Hypothalamus (tissue), 51 donors: ENCODE measurements at places on chromosomes 7 and 10.

DNA sequence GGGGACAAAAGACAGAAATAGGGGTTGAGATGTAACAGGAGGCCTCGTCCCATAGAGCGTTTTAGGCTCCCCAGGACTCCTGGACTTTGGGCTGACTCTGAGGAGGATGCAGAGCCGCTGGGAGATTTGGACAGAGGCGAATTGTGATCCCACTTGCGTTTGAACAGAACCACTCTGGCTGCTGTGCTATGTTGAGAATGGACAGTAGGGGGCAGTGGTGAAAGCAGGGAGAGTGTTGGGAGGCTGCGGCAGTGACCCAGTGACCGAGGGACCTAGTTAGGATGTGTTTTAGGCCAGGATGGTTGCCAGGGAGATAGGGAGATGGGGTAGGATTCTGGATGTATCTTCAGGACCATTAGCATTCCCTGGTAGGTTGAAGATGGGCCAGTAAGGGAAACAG, 271.6 kb downstream of the CCDC3 start:
- DNase-seq = no peak

DNA sequence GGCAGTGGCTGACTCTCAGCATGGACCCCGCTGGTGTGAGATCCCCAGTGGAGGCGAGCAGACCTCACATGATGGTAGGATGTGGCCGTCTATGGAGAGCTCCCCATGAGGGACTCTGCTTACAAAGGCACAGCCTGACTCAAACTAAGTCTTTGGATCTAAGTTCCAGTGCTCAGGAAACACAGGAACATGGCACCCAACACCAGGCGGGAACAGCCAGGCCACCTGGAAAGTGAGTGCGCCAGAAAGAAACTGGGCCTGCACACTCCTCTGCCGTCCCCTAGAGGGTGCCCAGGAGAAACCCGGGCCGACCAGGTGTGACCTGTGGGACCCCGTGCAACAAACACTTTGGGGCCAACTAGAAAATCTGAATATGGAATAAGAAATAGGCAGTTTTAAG, 10.0 kb downstream of the PITRM1 start:
- DNase-seq = no peak

DNA sequence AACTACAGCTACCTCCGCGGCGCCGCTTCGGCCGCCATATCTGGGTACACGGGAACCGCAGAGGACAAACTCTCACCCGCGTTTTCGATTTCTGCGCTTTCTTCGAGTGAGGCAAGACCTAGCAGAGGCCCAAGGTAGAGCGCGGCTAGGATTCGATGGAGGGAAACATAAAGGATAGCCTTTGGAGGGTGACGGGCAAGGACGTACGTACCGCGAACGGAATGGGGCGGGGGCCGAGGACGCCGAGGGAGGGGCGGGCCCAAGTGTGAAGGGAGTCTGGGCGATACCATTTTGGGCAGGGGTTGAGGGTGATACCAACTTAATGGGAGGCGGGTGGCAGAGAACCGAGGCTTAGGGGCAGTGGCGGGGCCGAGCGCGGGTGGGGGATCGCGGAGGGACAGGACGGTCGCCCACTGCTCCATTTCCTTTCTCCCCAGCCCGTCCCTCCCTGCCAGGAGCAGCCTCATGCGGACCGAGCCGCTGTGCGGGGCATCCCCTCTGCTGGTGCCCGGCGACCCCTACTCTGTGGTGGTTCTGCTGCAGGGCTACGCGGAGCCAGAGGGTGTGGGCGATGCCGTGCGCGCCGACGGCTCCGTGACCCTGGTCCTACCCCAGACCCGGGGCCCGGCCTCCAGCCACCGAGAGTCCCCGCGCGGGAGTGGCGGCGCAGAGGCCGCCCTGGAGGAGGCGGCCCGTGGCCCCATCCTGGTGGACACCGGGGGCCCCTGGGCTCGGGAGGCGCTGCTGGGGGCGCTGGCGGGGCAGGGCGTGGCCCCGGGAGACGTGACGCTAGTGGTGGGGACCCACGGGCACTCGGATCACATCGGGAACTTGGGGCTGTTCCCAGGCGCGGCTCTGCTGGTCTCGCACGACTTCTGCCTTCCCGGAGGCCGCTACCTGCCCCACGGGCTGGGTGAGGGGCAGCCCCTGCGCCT, at the start of gene MBLAC1:
TSS of gene MBLAC1 (plus strand) at position 37 of the 935 bp plus-strand sequence. CDS start at position 466, 429 bp downstream.
- DNase-seq = peak; percentile 68

DNA sequence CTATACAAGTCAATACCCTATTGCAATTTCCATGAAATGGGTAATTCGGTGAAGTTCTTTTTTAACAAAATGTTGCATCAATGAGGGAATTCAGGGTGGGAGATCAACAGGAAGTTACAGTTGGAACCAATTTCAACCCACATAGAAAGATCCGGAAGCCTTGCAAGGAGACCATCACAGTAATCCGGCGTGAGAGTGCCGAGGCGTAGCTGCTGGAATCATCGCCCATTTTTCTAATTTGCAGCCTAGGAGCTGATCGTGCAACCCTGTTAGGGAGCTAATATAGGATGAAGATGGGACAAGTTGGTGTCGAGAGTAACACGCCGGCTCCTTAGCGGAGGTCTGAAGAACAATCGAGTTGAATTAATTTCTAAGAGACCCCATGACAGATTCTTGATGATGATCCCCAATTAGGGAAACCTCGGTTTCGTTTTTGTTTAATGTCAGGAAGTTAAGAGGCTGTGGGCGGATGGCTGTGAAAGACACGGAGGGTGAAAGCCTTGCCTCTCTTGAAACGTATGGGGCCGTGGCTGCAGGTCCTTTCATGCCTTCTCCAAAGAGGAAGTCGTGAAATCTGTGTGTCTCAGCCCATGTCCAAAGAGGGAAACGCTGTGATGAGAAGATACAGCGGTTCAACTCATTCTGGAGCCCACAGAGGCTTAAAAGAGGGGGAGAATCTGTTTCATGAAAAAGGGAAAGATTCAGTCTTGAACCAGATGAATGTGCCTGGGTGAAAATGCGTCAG, 51.2 kb upstream of the CARD11 start:
- DNase-seq = no peak

DNA sequence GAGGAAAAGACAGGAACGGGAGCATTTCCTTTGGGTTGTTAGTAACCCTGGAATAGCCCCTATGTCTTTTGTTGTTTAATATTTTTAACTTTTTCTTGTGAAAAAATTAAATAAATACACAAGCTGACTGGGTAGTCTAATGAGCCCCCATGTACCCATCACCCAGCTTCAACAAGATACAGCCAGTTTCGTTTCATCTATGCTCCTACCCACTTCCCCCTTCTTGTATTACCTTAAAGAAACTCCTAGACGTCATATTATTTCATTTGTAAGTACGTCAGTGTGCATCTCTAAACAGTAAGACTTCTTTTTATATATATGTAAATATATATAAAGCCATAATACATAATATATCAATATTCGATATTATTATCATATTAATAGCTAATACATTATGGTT, 42.8 kb upstream of the NUB1 start:
- DNase-seq = no peak

DNA sequence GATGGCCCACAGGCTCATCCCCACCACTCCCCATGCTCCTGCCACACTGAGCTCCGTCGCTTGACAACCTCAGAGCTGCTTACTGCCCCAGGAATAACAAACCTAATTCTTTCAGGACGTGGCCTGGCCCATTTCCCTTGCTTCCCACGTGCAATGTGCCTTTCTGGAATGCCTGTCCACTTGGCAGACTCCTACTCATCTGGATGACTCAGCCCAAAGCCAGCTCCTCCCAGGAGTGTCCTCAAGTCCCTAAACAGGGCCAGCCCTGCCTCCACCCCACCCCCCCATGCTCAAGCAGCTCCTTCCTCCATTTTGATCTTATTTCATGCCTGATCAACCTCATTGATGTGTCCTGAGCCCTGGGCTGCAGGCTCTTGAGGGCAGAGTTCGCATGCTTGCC, 164.9 kb upstream of the RNF32 start:
- peak; percentile 45 for DNase-seq
